Omental fat pad (tissue), 4 donors: ENCODE measurements at places on chromosomes 16 and 17.

DNA sequence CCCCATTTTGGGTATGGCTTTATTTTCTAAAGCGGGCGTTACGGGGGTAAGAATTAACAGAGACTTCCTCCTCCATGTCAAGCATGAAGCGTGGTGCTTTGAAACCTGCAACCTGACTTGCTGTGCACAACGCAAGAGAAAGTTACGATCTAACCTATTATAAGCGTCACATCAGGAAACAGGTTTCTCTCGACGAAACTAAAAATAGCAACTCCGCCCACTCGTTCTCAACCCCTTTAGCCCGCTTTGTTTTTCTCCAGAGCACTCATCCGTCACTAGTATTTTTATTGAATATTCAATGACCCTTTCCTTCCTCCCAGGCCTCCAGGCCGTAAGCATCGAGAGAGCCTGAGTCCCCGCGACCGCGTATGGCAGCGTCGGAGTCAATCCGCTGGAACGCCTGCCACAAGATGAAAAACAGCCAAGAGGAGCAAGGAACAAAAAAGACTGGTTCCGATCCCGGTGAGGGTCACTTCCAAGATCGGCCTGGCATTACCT, 555 bp downstream of the NUP88 start:
- no peak for DNase-seq

- no peak for DNase-seq
Measured at GRCh38 chr16:61323456-61323855, 712.8 kb downstream of the CDH8 start.

DNA sequence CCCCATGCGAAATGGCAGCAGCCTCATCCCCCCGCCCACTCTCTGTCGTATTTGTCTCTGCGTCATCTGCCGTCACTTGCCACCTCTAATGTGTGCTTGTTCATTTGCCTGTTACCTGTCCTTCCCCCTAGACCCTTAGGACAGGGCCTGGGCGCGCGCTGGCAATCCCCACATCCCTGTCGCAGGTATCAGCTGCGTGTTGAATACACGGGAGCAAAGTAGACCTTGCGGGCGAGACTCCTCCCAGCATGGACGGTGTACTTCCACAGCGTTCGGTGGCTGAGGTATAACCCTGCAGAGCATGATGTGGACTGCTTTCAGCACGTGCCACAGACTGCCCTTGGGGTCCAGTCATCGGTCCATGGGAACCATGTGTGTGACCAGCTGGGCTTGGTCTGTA, 170.1 kb upstream of the CHMP6 start:
- no peak for DNase-seq

DNA sequence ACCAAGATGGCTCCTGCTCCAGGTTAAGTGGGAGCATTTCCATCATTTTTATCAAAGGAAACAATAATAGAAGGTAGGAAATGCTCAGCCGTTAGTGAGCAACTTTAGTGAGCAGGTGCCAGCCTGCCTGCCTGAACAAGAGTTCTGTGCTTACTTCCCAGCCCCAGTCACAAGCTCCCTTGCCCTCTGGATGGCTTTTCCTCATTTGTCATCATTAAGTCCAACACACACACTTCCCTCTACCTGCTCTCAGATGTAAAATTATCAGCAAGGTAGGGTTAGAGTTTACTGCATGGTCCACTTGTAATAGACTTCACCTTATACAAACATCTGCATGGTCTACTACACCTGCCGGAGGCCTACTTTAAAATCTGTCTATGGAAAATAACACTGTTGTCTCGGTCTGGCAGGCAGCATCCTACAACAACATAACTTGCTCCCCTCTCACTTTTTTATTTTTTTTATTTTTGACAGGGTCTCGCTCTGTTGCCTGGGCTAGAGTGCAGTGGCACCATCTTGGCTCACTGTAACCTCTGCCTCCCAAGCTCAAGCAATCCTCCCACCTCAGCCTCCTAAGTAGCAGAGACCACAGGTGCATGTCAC, 12.7 kb downstream of the TEX2 start:
- no peak for DNase-seq

GRCh38 chr16:914440-914839, 56.3 kb downstream of the LMF1 start:
- no peak for DNase-seq

DNA sequence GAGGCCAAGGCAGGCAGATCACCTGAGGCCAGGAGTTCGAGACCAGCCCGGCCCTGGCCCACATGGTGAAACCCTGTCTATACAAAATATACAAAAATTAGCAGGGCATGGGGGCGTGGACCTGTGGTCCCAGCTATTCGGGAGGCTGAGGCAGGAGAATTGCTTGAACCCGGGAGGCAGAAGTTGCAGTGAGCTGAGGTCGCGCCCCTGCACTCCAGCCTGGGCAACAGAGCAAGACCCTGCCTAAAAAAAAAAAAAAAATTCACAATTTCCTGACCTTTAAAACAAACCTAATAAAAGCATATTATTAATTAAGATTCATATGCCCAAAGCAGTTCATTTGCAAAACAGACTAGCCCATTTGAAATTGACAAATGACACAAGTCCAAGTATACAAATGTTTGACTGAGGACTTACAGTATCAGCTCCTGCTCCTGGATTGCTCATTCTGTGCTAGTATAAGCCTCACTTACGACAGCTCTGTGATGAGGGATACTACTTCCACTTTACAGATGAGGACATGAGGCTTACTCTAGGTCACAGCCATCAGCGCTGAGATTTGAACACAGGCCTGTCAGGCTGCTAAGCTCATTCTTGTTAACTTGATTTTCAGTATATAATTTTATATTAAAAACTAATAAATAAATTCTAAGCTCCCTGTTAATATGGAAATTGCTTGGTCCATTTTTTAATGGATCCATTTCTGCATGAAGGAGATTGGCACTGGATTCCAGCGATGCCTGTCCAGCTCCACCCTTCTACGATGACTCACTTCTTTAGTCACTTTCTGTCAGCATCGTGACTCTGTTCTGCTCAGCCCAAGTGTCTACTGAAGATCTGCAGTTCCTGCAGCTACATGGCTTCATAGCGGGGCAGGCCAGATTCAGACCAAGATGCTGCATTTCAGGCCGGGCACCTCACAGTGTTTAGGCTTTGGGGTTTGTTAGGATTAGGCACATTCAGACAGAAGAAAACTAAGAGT, 88.2 kb downstream of the WDR59 start:
- no peak for DNase-seq

DNA sequence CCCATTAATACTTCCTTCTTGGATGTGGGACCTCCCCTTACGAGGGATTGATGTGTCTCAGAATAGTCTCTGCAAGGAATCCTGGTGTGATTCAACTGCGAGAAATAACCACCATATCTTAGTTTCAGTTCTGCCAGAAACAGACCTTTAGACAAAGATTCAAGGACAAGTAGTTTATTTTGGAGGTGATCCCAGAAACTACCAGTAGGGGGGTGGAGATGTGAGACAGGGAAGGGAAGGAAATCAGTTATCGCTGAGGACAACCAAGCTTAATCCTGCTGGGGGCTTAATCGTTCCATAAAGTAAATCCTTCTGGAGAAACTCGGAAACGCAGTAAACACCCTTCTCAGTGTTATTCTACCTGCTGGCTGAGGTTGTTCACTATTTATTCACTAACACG, 5.0 kb upstream of the SDR42E1 start:
- DNase-seq, result no peak

GRCh38 chr16:12675852-12676251, 127.8 kb downstream of the CPPED1 start:
- no peak for DNase-seq

GRCh38 chr17:35238821-35239220, 4.1 kb upstream of the SLFN5 start:
- no peak for DNase-seq

GRCh38 chr16:54673313-54673712, 257.4 kb upstream of the IRX5 start:
- no peak for DNase-seq

DNA sequence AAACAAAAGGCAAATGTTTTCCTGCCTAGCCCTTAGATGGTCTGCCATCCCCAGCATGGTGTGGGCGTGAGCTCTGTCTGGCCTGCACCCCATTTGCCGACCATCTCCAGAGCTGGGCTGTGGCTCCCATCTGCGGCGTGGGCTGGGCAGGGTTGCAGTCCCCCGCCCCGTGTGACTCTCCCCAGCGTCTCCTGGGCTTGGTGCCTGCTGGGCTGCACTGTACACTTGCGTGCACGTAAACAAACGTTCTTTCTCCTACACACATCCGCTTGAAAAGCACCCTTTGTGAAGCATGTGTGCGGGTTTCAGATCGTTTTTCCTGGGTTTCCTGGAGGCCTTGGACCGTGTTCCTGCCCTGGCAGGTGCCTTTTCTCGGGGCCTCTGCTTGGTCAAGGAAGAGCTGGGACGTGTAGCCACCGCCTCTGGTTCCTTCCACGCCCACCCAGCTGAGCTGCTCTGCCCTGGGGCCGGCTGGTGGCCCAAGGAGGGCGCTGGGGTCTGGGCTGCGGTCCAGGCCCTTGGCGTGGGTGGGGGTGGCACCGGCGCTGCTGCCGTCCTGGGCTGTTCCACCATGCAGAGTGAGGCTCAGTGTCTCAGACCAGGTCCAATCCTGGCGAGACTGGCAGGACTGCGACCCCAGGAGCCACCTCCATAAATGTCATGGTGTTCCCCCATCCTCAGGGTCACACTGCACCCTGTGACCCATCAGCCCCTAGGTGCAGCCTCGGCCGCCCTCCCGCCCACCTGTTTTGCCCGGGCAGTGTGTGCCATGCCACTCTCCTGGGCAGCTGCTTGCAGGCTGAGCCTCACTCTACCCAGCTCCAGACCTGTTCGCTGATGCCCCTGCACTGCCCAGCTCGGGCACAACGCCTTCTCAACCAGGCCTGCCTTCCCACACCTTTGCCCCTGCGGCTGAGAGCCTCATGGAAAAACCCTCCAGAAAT, 9.9 kb upstream of the BAIAP3 start:
- DNase-seq, result no peak

DNA sequence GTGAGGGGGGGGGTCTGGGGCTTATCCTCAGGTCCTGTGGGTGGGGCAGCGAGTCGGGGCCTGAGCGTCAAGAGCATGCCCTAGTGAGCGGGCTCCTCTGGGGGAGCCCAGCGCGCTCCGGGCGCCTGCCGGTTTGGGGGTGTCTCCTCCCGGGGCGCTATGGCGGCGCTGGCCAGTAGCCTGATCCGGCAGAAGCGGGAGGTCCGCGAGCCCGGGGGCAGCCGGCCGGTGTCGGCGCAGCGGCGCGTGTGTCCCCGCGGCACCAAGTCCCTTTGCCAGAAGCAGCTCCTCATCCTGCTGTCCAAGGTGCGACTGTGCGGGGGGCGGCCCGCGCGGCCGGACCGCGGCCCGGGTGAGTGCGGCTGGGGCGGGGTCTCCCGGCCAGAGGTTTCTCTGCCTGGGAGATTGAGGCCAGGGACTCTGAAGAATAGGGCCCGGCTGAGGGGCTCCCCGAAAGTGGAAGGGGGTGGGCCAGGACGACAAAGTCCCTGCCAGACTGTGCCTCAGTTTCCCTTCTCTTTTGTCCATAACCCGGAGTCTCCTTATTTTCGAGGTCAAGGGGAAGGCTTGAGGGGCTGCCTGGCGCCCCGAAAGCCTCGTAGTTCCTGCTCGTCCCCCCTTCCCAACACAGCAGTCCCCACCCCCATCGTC, at the start of gene FGF11:
Gene FGF11 (plus strand): TSS at position 51 of the 651 bp plus-strand sequence. CDS start 109 bp downstream, at position 160.
- no peak for DNase-seq

GRCh38 chr16:63653044-63653839, 1468.6 kb downstream of the CDH11 start:
- no peak for DNase-seq
